ENCODE measurements at places on chromosomes 1 and 21. TPM values are rescaled to one million over a fixed set of nuclear protein-coding genes. Genes with fewer than 3 reads are reported as not detected.

CSF1 gene
- 14.9 TPM for total RNA-seq

RNU1-2 gene
- total RNA-seq = 4,234 TPM

- no peak for DNase-seq
Observed at GRCh38 chr1:107787299-107787698, 177.7 kb downstream of the VAV3 start.

- DNase-seq = no peak
Observed at GRCh38 chr1:204136814-204137213, 15.0 kb downstream of the ETNK2 start.

DNA sequence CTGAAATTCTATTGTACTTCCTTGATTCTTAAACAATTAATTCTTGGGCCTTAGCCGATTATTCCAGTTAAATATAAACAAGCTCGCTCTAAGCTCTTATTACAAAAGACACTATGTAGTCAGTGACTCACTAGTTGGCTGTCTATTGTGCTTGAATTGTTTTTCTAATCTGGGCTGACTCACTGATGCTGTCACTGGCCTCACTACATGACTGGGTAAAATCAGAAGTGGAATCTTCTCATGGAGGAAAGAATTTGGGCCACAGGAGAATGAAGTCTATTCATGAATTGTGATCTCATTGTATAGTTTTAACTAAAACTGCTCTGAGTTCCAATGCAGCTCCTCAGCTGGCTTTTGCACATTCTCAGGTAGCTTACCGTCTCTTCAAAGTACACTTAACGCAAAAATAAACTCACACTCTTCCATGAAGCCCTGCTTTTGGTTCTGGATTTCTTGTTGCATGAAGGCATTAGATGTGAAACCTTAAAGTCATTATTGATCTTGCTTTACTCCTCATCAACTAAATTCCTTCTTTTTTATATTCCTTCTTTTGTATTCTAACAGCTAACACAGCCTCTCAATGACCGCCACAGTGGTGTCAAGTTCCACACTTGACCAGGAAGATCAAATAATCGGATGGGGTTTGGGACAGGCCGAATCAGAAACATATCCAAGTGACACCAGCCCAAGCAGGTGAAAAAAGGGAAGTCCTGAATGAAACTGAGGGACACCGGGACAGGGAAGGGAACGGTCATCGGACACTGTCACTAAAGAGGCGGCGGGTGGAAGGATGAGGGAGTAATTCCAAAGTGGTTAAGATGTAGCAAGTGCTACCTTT, 80.9 kb upstream of the LBR start:
- DNase-seq = no peak

DNA sequence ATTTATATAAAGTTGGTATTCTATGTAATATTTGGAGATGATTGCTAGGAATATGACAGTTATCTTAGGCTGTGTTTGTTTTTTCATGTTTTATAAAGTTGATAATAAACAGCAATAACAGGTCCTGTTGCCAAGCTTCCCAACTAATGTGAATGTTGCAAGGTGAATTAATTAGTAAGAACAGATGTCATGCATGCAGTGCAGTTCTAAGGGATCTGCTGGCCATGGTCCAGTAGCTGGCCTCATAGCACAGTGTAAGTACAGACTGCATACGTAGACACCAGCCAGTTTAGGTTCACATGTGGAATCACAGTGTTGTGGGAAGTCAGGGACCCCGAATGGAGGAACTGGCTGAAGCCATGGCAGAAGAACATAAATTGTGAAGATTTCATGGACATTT, 478.2 kb downstream of the NEGR1 start:
- DNase-seq = peak; percentile 29

SYT6 gene
- total RNA-seq = not detected

DNA sequence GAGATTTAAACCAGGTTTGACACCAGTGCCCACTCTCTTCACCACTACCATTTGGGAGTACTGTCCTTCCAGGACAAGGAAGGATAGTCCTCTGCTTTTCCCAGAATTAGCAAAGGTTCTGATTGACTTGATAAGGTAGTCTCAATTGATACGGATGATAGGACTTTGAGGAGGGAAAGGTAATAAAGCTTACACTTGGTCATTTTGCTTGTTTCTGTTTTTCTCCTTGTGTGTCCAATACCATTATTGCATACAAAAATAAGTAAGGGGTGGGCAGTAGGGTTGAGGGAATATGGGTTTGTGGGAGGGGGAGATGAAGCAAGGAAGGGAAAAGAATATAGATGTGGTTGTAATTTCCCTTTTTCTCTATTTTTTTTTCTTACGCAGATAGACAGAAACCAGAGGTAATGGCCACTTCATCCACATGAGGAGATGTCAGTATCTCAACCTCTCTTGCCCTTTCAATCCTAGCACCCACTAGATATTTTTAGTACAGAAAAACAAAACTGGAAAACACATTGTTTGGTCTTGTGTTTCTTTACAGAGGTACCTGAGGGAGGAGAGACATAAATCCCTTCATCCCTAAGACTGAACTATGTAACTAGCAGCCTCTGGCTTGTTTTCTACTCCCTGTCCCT, 2.6 kb downstream of the C1orf56 start:
- DNase-seq = no peak

GLMP gene
- total RNA-seq = 16.0 TPM

GRCh38 chr1:175649416-175649815, 94.0 kb downstream of the TNR start:
- DNase-seq = no peak

- no peak for DNase-seq
Observed at GRCh38 chr1:92411511-92411910, 75.2 kb downstream of the GFI1 start.

GRCh38 chr1:113123737-113124136, 50.7 kb downstream of the LRIG2 start:
- no peak for DNase-seq

GRCh38 chr1:232797856-232798510, 7.2 kb upstream of the MAP10 start:
- no peak for DNase-seq

GRCh38 chr21:18468790-18469189, 65.2 kb upstream of the TMPRSS15 start:
- no peak for DNase-seq

GRCh38 chr1:31937300-31938183, 626 bp downstream of the PTP4A2 start:
- DNase-seq = peak; percentile 89

DNA sequence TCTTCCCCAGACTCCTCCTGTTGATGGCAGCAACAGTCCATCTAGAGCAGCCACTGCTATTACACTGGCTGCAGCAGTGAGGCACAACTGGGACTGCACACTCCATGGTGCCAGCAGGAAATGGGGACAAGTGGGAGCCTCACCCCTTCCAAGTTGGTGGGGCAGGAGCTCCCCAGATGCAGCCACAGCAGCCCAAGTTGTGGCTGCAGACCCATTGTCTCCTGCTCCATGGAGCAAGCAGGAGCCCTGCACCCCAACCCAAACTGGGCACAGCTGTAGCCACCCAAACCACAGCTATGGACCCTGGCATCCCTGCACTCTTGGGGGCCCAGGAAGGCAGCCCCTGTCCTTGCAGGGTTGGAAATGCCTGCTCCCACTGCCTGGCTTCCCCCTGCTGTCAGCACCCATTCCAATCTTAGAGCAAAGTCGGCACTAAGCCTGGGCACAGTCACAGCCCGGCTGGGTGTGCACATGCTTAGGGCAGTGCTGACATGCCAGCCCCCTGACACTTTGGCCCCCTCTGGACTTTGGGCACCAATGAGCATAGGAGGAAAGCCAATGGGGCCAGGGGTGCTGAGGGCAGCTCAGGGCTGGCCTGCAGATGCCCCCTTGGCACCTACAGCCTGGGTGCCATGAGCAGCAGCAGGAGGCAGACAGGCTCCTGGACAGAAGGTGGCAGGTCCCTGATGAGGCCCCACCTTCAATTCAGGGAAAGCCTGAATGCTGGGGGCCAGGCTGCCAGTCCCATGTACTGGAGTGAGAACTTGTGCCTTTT, 44.0 kb downstream of the MATN1 start:
- no peak for DNase-seq

- DNase-seq = no peak
Observed at GRCh38 chr21:27525780-27526179, 558.9 kb upstream of the ADAMTS5 start.

- no peak for DNase-seq
Observed at GRCh38 chr1:7299994-7300393, 471.1 kb upstream of the VAMP3 start.

DNA sequence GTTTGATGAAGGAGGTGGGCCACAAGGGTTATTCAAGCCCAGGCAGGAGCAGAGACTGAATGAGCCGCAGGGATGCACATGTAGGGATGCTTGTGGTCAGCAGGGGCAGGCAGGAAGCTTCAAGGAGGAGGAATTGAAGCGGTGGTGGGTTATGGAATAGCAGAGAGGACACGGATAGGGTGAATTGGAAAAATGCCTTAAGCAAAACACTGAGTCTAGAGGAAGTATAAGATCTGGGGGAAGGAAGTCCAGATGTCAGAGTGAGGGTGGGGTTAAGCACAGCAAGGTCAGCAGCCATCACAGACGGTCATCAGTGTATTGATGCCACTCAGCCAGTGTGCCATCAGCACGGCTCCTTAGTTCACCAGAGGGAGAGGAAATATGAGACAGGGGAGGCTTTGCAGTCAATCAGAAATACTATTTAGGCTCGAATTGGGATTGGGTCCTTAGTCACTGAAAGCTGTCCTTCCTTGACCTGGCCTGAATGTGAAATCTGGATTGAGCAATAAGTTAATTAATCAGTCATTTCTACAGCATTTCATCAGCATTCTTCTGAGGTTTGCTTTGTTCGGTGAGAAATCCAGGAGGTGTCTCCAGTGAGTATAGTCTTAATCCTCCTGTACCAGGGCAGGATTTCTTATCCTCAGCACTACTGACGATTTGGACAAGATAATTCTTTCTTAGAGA, 6.0 kb upstream of the LCE1F start:
- no peak for DNase-seq

DNA sequence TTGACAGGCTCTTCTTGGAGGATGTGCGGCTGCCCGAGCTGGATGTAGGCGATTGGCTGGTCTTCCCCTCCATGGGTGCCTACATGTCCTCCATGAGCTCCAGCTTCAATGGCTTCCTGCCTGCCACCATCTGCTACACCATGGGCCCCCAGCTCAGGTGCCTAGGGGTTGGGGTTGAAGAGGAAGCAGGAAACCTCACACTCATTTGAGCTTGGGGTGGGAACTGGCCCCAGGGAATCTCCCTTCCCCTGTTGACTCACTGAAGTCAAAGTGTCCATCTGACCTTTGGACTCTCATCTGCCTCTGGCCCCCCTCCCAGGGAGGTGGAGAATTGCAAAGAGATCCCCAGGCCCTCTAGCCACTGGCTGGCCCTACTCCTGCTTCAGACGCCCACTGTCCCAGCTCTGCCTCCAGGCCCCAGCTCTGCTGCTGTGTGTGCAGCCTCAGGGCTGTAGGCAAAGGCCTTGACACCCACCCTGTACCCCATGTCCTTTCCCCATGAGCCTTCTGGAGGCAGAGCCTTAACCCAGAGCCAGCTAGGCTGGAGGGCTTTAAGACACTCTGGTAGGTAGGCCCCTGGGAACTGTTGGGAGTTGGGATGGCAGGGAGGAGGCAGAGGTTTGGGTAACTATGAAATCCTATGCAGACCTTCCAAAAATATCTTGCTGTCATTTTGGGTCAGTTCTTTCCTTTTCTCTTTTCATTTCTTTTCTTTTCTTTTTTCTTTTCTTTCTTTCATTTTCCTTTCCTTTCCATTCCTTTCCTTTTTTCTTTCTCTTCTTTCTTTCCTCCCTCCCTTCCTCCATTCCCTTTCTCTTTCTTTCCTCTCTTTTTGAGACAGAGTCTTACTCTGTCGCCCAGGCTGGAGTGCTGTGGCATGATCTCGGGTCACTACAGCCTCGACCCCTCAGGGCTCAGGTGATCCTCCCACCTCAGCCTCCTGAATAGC, 66.9 kb upstream of the TINAGL1 start:
- no peak for DNase-seq

GRCh38 chr1:184050636-184051035, 894 bp upstream of the TSEN15 start:
- no peak for DNase-seq

GRCh38 chr1:81412954-81413353, 387.8 kb upstream of the ADGRL2 start:
- DNase-seq = no peak

GRCh38 chr1:18485227-18485626, 4.5 kb downstream of the KLHDC7A start:
- no peak for DNase-seq

C1orf141 gene
- total RNA-seq = not detected

DNA sequence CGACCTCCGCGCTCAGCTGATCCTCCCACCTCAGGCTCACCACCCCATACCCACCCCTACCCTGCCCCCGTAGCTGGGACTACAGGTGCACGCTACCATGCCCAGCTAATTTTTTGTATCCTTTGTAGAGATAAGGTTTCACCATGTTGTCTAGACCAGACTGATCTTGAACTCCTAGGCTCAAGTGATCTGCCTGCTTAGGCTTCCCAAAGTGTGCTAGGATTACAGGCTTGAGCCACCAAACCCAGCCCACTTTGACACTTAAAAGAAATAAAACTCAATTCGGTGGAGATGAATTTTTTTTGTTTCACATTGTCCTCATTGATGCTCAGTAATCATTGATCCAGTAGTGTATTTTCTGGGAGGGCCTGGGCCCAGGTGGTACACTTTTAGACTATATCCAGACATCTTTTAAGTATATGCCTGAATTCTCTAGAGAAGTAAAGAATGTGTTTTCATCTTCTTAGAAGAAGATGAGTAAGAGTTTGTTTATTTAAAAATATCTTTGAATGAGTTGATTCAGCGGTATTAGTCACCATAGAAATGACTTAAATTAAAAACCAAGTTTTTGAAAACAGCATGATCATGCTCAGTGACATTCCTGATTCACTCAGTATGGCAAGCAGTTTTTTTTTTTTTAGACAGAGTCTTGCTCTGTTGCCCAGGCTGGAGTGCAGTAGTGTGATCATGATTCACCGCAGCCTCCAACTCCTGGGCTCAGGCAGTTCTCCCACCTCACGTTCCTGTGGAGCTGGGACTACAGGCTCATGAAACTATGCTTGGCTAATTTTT, 57.8 kb downstream of the EPB41 start:
- no peak for DNase-seq

DNA sequence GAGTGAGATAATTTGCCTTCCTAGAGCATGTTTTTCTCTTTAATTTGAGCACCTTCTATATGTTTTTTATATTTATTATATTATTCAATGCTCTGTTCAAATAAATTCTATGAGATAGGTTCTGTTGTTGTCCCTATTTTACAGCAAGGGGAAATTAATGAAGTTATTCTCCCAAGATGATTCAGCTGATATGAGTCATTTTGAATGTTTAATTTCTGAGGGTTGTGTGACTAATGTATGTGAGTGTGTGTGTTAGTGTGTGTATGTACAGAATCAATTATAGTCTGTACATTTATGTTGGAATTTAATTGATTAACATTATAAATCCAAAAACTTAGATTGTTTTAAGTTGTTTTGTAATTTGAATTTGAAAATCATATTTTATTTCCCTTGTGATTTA, 1536.7 kb upstream of the B3GALT2 start:
- no peak for DNase-seq

- no peak for DNase-seq
Observed at GRCh38 chr1:160451119-160451858, 50.9 kb downstream of the VANGL2 start.

PCBP3 gene
- total RNA-seq = 2.7 TPM

COG2 gene
- 34.3 TPM for total RNA-seq
